Calu3 (cell line): ENCODE measurements at places on chromosomes 4 and X. TPM values are rescaled to one million over a fixed set of nuclear protein-coding genes. Genes with fewer than 3 reads are reported as not detected.

DNA sequence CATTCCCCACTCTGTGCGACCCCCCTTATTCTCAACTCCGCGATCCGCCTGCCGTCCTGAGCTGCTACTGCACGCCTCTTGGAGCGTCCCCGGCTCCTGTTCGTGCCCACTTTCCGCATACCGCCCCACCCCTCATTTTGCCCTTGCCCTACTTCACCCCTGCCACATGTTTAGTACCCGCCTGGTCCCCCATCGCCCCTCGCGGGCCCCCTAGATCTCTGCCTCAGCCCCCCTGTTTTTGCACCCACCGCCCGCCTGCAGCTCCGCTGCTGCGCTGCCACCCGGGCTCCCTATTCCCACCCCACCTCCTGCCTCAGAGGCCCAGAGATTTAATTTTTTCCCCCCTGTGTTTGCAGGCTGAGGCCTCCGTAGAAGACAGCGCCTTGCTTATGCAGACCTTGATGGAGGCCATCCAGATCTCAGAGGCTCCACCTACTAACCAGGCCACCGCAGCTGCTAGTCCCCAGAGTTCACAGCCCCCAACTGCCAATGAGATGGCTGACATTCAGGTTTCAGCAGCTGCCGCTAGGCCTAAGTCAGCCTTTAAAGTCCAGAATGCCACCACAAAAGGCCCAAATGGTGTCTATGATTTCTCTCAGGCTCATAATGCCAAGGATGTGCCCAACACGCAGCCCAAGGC is 1.4 kb downstream of the MAGED1 start:
- no peak for DNase-seq

DNA sequence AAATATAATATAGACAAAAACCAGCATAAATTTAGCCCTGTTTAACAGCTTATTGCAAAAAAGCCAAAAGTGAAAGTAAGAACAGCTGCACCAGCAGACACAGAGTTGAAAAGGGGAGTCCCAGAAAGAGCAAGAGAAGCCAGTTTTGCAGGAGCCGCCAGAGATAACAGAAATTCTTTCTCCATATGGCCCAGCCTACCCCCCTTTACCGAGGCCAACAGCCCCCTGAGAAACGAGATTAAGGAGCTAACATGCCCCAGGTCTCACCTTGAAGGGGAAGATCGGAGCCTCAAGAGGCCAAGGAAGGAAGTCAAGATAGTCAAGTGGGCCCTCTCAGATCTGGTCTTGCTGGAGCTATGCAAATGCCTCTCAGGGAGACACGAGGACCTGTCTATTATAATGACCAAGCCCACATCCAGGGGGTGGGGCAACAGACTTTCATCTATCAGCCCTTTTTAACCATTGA is 4.8 kb downstream of the ACOX3 start:
- no peak for DNase-seq

GRCh38 chrX:8629871-8630270 is 102.1 kb downstream of the ANOS1 start:
- no peak for DNase-seq

DNA sequence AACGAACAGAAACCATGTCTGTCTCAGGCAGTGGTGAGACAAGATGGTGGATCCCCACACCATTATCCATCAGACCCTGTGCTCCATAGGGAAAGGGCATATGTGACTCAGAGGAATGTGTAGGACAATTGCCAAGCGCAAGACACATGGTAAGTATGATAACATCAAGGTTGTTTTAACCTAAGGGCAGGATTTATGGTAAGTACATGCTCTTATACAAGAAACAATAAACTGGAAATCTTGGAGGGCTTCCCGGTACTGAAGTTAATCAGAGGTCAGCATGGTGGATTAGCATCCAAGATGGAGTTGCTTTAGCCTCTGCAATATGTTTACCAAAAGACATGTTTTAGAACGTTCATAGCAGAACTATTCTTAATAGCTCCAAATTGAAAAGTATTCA is 355.0 kb downstream of the PPP1R2C start:
- DNase-seq = no peak

- no peak for DNase-seq
These were observed 46.8 kb downstream of the PKD2 start for GRCh38 chr4:88054229-88054628.

- no peak for DNase-seq
These were observed 4.7 kb downstream of the SRPX2 start for GRCh38 chrX:100648458-100649417.

DNA sequence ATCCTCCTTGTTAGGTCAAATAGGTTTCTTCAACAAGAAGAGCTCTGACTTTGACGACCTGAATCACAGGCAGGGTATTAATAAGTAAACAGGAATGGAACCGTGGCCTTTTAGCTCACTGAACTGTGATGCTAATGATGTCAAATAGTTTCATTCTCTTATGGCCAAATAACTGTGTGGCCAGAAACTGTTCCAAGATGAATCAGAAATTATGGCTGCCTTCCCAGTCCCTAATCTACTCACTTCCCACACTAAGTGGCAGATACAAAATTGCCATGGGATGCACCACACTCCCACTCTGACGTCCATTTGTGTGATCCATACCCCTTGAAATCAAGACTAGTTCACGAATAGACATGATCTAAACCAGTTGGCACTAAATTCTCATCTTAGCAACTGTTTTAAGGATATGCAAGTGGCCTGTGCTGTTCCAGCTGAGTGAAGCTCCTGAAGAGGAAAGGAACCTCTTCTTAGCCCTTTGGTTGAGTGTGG is 455.4 kb downstream of the IL15 start:
- DNase-seq = no peak

- no peak for DNase-seq
These were observed 49.1 kb downstream of the GPRIN3 start for GRCh38 chr4:89258506-89258905.

GRCh38 chr4:69713593-69713992 is 46.8 kb downstream of the SULT1B1 start:
- no peak for DNase-seq

DNA sequence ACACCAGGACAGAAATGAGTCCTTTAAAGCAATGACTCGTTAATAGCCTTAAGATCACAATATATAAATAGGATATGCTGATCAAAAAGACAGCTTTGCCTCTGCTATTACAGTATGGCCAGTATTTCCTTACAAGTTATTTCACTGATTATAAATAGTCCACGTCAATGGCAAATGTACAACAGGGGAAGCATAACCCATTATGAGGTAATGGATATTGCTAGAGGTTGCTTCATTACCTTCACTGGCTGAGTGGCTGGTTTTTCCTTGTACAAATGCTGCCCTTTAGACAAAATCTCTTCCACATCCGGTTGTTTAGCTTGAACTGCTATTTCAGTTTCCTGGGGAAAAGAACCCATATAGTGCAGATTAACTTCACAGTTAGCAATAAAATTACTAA is 764.6 kb upstream of the FTHL17 start:
- no peak for DNase-seq

DNA sequence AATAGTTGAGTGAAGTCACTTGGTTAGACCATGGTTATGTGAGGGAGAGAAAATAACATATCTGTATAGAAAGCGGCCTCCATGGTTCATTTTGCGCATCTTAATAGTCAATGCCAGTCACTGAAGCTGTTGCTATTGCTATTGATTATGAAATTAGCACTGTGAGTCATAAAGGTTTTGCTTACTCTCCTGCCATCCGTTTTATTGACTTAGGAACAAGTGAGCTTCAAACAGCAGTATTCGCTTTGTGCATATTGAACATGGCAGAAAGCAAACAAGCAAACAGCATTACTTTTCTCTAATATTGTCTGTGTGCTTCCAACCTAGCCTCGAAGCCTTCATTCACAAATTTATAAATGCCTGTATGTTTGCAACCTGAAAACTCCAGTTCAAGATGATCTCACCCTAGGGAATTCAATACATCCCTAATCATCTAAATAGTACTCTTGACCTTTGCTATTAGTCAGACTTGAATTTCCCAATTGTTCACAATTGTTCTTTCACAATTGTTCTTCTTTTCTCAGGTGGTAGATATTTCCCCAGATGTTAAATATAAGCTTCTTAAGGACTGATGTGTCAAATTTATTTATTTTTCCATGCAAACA is 55.9 kb upstream of the GABRA2 start:
- DNase-seq = no peak

SPP1 gene
- total RNA-seq = 1,002 and 1,878 TPM in 2 replicates

UGT2B10 gene
- total RNA-seq = not detected in 2 replicates

ABCD1 gene
- total RNA-seq = 14.4 and 22.8 TPM in 2 replicates
